C1 segment of cervical spinal cord (tissue), 14 donors: ENCODE measurements at places on chromosomes 13 and 19.

DNA sequence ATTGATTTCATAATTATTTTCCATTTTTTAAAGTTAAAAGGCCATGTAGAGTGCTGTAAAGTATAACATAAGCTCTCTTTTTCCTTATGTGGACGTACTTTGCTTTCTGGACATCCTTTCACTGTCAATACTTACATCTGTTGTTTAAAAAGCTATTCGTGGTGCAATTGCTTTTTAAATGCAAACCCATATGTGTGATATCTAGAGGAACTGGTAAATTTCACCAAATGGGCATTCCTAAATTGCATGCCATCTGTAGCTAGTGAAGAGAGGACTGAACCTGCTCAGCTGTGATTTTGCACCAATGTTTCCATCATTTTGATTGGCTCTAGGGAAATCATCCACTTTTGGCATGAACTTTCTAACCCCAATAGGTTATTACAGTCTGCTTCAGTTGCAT lies 129.4 kb downstream of the PCDH17 start:
- no peak for DNase-seq

DNA sequence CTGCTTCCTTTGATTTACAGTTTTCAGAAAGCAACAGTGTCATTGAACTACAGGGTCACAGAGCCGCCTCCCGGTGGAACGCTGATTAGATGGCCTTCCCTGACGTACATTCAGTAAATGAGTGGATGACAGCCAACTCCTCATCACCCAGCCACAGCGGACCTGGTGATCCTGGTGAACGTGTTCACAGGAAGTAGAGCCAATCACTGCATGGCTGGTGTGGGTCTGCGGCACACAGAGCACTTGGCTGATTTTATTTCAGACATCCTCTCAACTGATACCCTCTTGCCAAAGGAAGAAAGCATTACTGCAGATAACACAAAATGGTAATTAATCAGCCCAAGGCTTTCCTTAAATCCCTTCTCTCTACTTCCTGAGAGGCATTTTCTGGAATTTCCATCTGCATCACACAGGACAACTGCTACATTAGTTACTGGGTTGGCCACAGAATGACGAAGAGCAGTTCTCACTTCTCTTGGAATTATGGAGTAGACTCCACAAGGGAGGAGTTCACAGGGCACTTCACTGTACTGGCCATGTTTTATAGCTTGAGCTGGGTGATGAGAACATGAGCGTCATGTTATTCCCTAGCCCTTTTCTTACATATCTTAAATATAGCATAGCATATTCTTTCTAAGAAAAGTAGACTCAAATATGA lies 84.0 kb upstream of the SLC7A1 start:
- no peak for DNase-seq

GRCh38 chr13:40667622-40667978 lies 1.2 kb upstream of the FOXO1 start:
- DNase-seq = no peak

GRCh38 chr19:956766-957440 lies 27.2 kb upstream of the WDR18 start:
- DNase-seq = no peak

DNA sequence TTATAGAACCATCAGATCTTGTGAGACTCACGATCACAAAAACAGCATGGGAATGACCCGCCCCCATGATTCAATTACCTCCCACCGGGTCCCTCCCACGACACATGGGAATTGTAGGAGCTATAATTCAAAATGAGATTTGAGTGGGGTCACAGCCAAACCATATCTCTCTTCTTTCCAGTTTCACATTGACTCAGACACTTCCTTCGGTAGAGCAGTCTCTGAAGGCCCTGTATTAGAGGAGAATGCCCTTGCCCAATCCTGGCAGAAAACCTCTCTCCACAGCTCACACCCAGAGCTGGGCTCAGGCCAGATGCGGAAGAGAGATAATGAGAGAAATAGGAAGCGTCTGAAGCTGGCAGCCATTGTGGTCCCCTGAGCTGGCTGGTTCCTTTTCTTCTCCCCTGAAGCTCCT lies 72.4 kb upstream of the CLDN10 start:
- no peak for DNase-seq

- DNase-seq = no peak
Observed at GRCh38 chr13:52737451-52737850, 2.2 kb downstream of the CNMD start.

DNA sequence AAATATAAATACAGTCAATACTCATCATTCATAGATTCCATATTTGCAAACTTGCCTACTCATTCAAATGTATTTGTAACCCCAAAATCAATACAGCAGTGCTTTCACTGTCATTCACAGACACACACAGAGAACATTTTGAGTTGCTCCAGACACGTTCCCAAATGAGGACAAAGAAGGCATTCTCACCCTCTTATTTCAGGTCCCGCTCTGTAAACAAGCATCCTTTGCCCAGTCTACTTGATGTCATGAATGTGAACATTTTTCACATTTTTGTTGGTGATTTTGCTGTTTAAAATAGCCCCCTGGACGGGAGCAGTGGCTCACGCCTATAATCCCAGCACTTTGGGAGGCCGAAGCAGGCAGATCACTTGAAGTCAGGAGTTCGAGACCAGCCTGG lies 15.5 kb downstream of the C19orf47 start:
- DNase-seq = no peak

DNA sequence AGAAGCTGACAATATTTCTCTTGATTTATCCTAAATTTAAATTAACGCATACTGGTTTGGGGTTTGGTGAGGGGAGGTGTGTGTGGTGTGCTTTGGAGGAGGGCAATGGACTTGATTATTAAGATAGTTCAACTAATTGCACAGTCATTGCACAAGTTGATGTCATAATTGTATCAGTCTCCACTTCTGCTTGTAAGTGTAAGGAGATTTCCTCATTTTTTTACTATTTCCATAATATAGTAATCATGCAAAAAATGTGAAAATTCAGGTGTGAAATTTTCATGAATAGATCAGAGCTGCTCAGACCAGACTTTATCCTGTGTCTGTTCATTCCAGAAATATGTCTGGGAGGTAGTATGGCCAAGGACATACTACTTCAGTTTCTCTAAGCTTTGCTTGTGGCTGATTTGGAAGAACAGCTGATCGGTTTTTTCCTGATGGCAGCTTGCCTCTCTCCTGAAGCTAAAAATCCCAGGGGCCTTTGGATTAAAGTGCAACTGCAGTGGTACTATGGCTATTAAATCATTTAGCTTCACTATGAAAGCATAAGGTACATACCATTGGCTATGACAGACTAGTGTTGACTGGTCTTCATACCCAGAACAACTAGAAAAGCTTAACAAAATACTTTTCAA lies 201.8 kb upstream of the MIR17HG start:
- no peak for DNase-seq
